ENCODE measurements at places on chromosomes 12 and 14. TPM values are rescaled to one million over a fixed set of nuclear protein-coding genes. Genes with fewer than 3 reads are reported as not detected.

The CRIP2 gene
- 5.0 TPM for total RNA-seq

The MIP gene
- total RNA-seq = not detected

The SERPINA3 gene
- not detected for total RNA-seq

The ABCD2 gene
- total RNA-seq = 0.04 TPM

The GZMB gene
- total RNA-seq = not detected

The MGP gene
- not detected for total RNA-seq

The B4GALNT1 gene
- total RNA-seq = 2.4 TPM

The GDF3 gene
- 19.3 TPM for total RNA-seq

The NRIP2 gene
- total RNA-seq = not detected

The TBC1D30 gene
- total RNA-seq = 7.1 TPM

The SAMD15 gene
- total RNA-seq = 0.76 TPM

The MIPOL1 gene
- 21.7 TPM for total RNA-seq

The SBNO1 gene
- total RNA-seq = 49.5 TPM

The SOX5 gene
- 2.1 TPM for total RNA-seq

The SLC15A4 gene
- 30.3 TPM for total RNA-seq

The PAWR gene
- total RNA-seq = 159 TPM

The NKX2-1 gene
- total RNA-seq = not detected

The TEX52 gene
- total RNA-seq = not detected

The EML5 gene
- total RNA-seq = 1.0 TPM

The KRT71 gene
- total RNA-seq = not detected

The TSHR gene
- total RNA-seq = not detected

The RIPK3 gene
- total RNA-seq = 0.16 TPM

The SYT1 gene
- total RNA-seq = 37.9 TPM

The OTUB2 gene
- 4.1 TPM for total RNA-seq

The SERPINA12 gene
- not detected for total RNA-seq

The FGD6 gene
- total RNA-seq = 24.0 TPM

The CCDC175 gene
- total RNA-seq = not detected

The KCNA5 gene
- total RNA-seq = 0.62 TPM

The AVPR1A gene
- 0.24 TPM for total RNA-seq

The CCDC177 gene
- 1.7 TPM for total RNA-seq

The GLT1D1 gene
- 4.4 TPM for total RNA-seq

The AGAP2 gene
- 1.1 TPM for total RNA-seq

The PRPH gene
- 0.24 TPM for total RNA-seq

The NINJ2 gene
- total RNA-seq = 0.94 TPM

The KLRD1 gene
- 0.03 TPM for total RNA-seq

The MVK gene
- 29.0 TPM for total RNA-seq

The PPM1H gene
- total RNA-seq = 41.3 TPM

The WNT1 gene
- total RNA-seq = not detected

The MGST1 gene
- 354 TPM for total RNA-seq

The AQP6 gene
- total RNA-seq = not detected

The FAR2 gene
- 25.9 TPM for total RNA-seq

The KRT7 gene
- total RNA-seq = 9.4 TPM

The ADAMTS20 gene
- 8.7 TPM for total RNA-seq

The SLC25A21 gene
- total RNA-seq = 12.1 TPM

The OTOGL gene
- total RNA-seq = 0.35 TPM

The KRT82 gene
- total RNA-seq = not detected
